ENCODE measurements at places on chromosomes 13 and 19.

DNA sequence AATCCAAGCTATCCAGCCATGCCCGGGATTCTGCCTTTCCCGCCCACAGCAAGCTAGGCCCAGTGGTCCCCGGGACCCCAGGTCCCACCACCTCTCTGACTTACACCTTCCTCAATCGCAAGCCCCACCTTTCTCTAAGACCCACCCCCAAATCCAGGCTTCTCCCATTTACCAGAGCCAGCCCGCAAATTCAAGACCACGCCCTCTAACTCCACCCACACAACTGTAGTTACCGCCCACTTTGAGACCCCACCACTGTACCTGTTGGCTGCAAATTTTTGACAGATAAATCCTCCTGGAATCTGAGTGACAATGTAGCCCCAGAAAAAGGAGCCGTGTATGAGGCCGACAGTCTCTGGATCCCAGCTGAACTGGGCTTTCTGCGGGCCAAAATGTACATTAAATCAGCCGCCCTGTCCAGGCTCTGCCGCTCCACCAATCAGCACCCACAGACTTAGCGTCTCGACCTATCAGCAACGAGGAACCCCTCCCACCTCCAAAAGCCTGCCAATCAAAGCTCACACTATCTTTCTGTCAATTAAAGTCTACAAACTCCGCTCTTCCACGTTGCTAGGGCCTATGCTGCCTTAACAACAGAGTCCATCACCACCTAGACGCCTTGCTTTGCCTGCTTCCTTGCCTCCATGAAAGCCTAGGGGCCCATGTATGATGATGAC lies 6.3 kb downstream of the SLC17A7 start:
- no peak for DNase-seq

DNA sequence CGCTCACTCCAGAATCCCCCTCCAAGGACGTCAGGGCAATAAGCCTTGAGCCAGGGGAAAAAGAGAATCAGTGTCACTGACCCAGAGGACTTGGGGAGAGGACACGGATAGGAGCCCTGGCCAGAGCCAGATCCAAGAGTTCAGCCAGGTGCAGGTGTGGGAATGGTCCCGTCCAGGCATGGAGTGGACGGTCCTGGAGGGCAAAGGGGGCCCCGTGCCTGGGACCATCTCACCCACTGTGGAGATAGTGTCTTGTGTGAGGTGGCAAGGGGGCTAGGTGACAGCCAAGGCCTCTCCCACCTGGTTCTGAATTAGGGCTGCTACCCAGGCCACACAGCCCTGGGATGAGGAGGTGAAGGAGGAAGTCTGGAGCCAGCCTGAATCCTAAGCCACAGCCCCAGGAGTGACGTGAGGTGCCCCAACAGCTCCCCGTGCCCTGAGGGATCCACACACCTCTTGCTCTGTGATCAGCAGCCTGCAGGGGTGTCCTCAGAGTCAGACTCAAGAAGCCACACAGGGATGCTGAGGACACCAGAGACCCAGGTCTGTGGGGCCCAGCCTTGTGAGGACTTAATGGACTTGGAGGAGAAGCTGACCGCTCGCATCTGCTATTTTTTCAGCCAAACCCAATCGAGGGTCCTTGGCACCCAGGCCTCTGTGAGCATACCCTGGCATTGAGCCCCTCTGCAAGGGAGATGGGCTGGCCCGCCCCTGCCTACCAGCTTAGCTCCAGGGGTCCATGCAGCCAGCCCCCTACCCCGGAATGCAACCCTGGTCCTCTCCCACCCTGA lies 16.4 kb upstream of the ZNF14 start:
- no peak for DNase-seq

- DNase-seq = no peak
Observed at GRCh38 chr13:111243981-111244380, 76.5 kb upstream of the TEX29 start.

DNA sequence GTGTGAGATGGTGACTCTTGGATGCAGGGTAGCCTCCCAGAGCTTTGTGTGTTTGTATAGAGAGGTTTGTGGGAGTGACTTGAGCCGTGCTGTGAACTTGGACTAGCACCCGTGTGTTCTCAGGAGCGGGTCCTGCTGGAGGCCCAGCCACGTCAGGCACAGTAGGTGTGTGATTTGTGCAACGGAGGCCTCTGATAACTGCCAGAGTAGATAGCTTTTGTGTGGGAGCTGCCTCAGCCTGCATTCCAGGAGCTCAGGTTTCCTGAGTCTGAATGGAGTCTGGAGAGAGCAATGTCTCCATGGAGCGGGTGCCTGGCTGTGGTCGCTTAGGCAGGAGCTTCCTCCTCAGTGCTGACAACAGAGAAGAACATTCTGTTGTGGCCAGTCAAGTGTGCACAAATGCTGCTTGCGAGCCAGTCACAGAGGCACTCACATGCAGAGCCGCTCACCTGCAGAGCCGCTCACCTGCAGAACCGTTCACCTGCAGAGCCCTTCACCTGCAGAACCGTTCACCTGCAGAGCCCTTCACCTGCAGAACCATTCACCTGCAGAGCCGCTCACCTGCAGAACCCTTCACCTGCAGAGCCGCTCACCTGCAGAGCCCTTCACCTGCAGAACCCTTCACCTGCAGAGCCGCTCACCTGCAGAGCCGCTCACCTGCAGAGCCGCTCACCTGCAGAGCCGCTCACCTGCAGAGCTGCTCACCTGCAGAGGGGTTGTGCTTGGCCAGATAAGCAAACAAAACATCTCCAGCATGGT lies 32.6 kb downstream of the TFDP1 start:
- no peak for DNase-seq

GRCh38 chr19:16460454-16460853 lies 11.3 kb downstream of the EPS15L1 start:
- DNase-seq = no peak

- DNase-seq = peak; percentile 86
Observed at GRCh38 chr19:42270346-42271044, 1.4 kb downstream of the CIC start.

GRCh38 chr13:33135097-33135496 lies 118.9 kb downstream of the KL start:
- DNase-seq = no peak

GRCh38 chr13:105971738-105972137 lies 563.7 kb downstream of the EFNB2 start:
- no peak for DNase-seq

GRCh38 chr13:91184244-91184926 lies 163.1 kb upstream of the MIR17HG start:
- no peak for DNase-seq

- DNase-seq = no peak
Observed at GRCh38 chr13:99335603-99336002, 28.4 kb upstream of the GPR183 start.

DNA sequence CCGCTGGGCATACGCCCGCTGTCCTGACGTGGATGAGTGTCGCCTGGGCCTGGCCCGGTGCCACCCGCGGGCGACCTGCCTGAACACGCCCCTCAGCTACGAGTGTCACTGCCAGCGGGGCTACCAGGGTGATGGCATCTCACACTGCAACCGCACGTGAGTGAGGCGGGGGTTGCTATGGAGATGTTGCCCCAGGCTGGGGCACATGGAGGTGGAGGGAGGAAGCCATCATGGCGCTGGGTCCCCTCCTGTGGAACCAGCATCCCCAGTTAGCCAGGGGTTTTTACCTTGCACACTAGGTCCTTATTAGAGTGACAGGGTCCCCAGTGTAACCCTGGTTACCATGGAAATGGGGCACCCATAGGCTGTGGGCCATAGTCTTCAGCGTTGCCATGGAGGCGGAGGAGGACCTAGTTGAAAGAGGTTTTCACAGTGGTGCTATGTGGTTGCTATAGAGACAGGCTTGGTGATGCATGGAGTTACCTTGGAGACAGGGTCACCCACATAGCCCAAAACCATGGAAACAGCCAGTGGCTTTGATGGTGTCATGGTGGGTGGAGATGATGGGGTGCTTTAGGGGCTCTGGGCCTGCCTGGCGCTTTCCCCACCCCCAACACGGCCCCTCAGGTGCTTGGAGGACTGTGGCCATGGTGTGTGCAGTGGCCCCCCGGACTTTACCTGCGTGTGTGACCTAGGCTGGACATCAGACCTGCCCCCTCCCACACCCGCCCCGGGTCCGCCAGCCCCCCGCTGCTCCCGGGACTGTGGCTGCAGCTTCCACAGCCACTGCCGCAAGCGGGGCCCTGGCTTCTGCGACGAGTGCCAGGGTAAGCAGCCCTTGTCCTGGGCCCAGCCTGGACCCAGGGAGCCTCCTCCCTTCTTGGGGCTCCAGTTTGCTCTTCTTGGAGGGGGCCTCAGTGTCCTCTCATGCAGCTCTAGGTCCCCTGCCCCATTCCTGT lies 27.1 kb downstream of the MEGF8 start:
- DNase-seq = peak; percentile 47

GRCh38 chr13:45915686-45916439 lies 64.3 kb upstream of the SIAH3 start:
- no peak for DNase-seq

GRCh38 chr19:46076951-46077814 lies 36.4 kb upstream of the IGFL4 start:
- DNase-seq = peak; percentile 47

DNA sequence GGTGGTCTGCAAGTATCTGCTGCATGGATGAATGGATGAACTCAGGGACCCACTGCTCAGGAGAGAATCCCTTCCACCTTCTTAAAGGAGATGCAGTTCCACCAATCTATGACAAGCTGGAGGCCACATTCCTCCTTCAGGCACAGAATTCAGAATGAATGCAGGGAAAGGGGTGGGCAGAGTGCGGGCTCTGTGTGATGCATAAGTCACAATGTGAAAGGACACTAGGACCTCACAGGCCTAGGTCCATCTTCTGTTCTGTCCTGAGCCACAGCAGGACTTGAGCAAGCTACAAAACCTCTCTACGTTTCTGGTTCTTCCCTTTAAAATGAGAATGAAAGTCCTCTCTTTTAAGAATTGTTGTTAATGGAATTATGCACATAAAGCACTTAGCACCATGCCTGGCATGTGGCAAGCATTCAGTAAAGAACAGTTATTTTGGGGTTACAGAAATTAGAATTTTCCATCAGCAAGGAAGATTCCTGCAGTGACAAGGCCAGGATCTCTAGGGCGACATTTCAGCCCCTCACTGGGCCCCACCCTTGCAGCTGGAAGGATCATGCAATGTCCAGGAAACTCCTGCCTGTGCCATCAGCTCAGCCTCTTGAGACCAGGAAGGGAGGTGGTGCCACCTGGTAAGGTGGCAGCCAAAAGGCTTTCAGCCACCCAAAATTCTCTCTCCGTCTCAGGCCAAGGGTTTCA lies 38.7 kb downstream of the TSHZ3 start:
- no peak for DNase-seq

DNA sequence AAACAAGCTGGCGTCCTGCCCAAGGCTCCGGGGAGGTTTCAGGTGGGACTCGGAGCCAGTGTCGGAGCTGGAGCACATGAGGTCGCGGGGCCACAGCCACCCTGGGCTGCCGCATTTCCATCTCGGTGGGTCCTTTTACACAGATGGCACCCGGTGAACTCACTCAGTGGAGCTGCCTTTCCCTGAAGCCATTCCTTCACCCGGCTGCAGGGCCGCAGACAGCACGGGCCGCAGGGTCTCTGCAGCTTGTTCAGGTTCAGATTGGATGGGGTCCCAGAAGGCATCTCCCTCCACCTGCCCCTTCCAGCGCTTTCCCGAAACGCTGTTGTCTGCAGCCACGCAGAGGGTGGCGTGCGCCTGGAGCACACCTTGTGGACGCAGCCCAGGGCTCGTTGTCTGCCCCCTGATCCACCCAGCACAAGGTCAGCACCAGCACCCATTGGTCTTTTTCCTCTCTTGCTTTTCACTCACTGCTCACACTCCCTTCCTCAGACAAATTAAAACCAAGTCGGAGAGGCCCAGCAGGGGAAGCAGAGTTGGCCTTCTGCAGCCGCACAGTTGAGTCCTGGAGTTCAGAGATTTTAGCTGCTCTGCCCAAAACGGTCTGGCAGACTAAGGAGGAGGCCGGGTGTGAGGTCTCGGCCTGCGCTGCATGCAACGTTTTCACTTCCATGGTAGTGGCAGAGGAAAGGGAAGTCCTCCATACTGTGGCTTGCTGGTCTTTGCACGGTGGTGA lies 18.1 kb downstream of the MCF2L start:
- DNase-seq = no peak

GRCh38 chr19:35070471-35070870 lies 28.9 kb downstream of the HPN start:
- DNase-seq = no peak

- no peak for DNase-seq
Observed at GRCh38 chr13:25225970-25226369, 53.9 kb upstream of the AMER2 start.

- no peak for DNase-seq
Observed at GRCh38 chr19:8057545-8058270, 5.1 kb downstream of the CCL25 start.

DNA sequence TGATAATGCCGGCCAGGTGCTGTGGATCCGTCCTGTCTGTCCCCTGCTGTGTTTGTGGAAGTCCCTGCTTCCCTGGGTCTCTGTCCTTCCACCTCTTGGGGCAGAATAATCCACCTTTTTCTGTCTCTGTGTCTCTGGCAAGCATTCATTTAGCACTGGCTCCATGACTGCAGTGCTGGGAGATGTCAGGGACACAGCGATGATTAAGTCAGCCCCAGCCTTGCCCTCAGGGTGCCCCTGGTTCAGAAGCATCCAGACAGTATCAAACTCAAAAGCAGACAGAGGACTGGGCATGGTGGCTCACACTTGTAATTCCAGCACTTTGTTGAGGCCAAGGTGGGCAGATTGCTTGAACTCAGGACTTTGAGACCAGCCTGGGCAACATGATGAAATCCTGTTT lies 1.5 kb downstream of the HIPK4 start:
- DNase-seq = no peak

DNA sequence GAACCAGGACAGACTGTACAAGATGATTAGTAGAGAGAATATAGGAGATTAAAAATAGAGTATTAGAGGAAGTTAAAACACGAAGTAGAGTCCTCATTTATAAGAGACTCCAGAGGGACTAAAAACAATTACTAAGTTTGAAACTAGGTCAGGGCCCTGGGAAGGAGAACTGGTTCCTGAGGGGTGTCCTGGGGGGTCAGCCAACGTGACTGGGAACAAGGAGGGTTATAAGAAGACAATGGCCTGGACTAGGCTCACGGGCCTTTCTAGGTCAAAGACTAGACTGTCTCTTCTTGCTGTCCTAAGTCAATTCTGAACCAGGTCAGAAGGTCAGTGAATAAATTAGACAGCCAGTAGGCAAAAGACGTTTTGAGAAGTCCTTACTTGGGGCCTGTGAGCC lies 165.3 kb downstream of the IER2 start:
- DNase-seq = no peak

DNA sequence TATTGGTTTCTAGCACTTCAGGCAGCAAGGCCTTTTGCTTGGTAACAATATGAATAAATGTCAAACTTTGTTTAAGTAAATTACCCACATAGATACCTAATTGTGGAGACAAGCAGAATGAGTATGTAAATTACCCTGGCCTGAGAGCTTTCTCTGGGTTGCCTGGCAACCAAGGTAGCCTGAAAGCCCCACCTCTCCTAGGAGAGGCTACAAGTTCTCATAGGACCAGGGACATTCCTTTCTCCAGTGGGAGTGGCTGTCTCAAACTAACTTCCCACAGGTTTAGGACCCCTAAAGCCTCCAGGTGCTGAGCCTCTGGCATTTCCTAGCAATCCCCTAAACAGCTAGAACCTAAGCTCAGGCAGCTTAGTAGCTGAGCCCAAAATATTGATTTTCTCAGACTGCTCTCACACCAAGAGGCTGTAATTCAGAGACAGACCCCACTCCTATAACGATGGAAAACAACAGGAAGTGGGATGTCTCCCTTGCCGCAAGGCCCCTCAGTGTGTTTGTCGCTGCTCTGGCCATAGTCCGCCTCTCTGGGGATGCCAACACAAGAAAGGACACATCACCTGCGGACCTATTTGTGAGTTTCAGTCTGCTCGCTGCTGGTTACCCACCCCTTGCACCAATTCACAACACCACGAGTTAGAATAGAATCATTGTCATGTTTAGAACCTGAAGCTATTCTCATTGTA lies 207.3 kb downstream of the DLEU7 start:
- DNase-seq = no peak

All from activated CD8-positive, alpha-beta memory T cell treated with anti-CD3 and anti-CD28 coated beads, Interleukin-2, amount 10 ng/mL, durations not matched to agents 7 days and 5 days (primary cell).